ENCODE measurements at places on chromosomes 4 and X.
A peak's percentile ranks its signal among the peaks of the same experiment; 100 is the strongest.

DNA sequence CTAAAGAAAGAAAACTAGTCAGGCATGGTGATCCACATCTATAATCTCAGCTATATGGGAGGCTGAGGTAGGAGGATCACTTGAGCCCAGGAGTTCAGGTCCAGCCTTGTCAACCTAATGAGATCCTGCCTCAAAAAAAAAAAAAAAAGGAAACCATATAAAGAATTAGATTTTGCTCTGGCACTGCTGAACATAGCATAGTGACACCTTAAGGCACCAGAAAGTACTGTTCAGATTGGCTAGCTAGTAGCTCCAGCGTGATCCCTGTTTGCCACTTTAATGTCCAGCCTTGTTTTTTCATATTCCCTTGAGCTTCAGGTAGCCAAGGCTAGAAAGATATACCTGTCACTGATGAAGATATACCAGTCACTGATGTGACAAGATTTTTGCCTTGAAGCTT is 34.1 kb downstream of the EXOC1 start:
- peak; percentile 27 for DNase-seq

- no peak for DNase-seq
Measured at GRCh38 chr4:88054229-88054628, 46.8 kb downstream of the PKD2 start.

DNA sequence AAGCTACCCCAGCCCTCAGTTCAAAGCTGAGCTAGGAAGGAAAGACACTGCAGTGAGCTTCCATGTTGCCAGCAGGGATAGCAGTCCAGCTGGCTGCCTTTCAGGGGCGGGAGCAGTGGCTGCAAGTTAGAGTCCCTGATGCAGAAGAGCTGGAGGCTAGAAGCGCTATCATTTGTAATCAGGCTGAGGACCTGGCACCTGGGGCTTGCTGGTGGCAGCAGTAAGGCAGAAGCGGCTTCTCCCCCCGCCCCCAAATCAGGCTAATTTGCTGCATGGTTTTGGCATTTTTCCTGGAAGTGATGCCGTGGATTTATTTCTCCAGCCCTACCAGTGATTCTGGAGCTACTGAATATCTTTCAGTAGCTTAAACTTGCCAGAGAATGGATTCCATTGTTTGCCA is 203.3 kb downstream of the CLCN4 start:
- no peak for DNase-seq

GRCh38 chr4:156792462-156793085 is 179.0 kb downstream of the PDGFC start:
- DNase-seq = no peak

DNA sequence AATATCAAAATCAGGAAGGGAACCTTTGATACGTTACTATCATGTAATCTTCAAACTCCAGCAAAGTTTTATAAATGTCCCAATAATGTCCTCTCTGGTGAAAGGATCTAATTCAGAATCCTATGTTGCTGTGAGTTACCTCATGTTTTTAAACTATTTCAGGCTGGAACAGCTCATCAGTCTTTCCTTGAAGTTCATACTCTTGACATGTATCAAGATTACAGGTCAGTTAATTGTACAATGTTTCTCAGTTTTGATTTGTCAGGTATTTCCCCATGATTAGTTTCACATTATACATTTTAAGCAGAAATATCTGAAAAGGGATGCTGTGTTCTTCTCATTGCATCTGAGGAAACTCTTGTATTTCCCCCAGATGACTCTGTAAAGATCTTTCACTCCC is 136.5 kb upstream of the HS3ST1 start:
- DNase-seq = no peak

DNA sequence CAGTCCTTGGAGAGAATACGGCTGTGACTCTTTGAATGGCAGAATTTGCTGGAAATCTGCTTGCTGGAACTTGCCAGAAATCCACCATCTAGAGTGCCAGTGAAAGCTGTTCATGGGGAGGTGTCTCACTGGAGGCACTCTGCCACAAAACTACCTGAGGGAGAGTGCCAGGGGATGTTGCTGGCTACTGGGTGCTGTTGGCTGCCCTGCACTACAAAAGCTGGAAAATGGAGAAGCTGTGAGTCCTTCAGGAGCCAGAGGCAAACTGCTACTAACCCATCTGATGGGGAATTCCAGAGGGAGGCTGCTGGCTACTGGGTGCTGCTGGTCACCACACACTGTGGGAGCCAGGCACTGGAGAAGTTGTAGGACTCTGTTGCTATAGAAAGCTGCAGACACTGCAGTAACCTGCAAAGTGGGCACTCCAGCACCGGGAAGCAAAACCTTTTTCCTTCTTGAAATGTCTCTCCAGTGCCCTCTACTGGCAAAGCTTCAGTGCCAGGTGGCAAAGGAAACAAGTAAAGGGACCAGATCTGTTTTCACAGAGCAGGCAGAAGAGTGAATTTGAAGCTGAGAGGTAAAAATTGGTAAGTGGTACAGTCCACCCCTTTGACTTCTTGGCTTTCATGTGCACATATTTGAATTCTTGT is 47.8 kb upstream of the HSD17B10 start:
- DNase-seq = peak; percentile 80

DNA sequence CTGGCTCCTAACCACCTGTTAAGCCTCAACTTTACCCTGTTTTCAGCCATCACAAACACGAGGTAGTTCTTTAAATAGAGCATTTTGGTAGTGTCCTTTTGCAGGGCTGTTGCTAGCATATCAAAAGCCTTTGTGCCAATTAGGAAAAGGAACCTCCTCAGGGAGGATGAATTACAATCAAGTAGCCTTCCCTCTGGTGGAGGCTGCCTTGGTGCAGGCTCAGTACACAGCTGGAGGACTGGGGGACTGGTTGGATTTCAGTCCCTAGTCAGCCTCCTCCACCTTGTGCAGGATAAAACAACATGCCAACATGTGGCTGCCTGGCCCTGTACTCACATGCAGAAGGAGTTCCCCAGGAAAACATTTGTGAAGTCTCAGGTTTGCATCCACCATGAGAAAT is 53.1 kb downstream of the RASGEF1B start:
- DNase-seq = no peak

GRCh38 chr4:139849219-139849618 is 183.6 kb downstream of the MGST2 start:
- DNase-seq = peak; percentile 57

DNA sequence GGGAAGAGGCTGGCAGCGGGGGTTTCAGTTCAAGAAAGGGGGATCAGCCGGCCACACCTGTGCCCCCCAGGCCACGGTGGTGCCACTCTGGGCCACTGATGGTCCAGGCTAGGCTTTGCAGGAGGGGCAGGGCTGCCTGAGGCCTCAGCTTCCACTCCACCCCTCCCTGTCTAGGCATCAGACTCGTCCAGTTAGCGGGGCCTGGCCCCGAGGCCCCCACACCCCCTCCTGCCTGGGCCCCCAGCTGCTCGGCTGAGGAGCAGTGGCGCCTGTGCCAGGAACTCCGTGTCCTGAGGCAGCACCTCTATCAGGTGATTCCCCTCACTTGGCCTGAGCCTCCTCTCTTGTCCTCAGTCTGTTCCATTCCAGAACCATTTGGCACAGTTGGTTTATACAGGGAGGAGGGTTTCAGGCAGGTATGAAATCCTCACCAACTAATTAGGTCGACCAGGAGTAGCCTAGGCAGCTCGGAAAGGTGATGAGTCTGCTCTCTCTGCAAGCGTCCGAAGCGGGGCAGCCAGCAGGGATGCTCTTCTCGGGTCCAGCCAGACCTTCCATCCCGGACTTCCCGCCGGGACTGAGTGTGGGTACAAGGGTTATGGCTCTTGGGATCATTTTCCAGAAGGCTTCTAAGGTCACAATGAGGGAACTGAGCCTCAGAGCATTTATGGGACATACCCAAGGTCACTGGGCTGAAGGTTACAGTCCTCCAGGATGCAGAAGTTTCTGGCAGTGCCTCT is 2.1 kb downstream of the NSG1 start:
- DNase-seq = no peak

GRCh38 chrX:38560776-38561125 is 591 bp upstream of the TSPAN7 start:
- DNase-seq = no peak

DNA sequence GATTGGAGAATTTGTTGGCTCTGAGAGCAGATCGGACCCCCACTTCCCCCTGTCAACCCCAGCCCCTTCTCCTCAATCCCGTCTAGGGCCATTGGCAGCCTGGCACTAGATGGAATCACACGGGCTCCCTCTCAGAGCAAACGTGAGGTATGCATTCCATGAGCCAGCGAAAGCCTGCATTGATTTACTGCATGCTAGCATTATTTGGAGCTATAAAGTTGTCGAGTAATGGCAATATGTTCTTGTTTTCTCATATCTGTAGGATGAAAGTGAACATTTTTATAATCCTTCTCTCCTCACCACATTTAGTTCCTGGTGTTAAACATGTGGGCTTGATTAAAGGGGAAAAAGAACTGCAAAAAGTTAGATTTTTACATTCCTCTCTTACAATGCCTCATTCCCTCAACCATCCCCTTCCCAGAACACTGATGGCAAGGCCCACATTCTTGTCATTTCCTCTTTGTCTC is 159.2 kb downstream of the SPRY1 start:
- no peak for DNase-seq

DNA sequence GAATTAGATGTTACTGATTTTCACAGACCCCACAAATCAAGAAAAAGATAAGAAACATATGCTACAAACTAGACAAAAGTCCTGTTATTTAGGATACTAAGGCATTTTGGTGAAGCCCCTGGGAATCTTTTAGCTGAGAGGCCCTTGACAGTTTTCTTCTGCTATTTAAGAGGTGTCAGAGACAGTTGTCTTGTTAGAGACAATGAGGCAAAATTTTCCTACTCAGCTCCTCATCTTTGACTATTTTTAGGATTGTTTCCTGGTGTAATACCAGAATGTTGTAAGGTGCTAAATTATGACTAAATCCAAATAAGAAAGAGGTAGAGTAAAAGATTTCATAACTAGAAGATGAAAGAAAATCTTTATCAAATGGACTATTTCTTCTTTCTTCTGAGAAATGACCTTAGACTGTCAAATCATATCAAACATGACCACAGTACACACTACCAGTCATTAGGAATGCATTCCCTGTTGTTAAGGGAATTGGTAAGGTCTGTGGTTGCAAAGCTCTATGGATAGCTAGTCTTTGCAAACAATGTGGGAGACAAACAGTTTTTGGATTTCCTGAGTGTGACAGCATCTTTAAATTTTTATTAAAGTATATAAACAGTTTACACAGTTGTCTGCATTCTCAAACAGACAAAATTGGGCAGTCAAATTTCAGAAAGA is 926.1 kb downstream of the ADGRL3 start:
- DNase-seq = no peak
